Cardiac ventricle fibroblast (primary cell): ENCODE measurements at places on chromosomes 13 and 19. TPM values are rescaled to one million over a fixed set of nuclear protein-coding genes. Genes with fewer than 3 reads are reported as not detected.

The RNF113B gene
- total RNA-seq: not detected in 2 replicates

The DIRAS1 gene
- total RNA-seq: 0.54 and 2.0 TPM in 2 replicates

The OR7A5 gene
- not detected in 2 replicates for total RNA-seq

The GJB6 gene
- total RNA-seq: not detected in 2 replicates

The ZNF541 gene
- total RNA-seq: not detected in 2 replicates

The EHD2 gene
- 339 and 398 TPM in 2 replicates for total RNA-seq

The ZNF69 gene
- total RNA-seq: 3.8 and 4.6 TPM in 2 replicates

The RXFP2 gene
- total RNA-seq: not detected in 2 replicates

The LACC1 gene
- 3.8 and 6.6 TPM in 2 replicates for total RNA-seq

The FBN3 gene
- not detected in 2 replicates for total RNA-seq

The SMIM17 gene
- 0.15 TPM in 1 of 2 replicates, not detected in the other for total RNA-seq

The IL17D gene
- total RNA-seq: 4.3 and 5.8 TPM in 2 replicates

The LHB gene
- total RNA-seq: not detected in 2 replicates

The SIAH3 gene
- total RNA-seq: not detected in 2 replicates

The DENND1C gene
- total RNA-seq: not detected in 2 replicates

The KLF12 gene
- total RNA-seq: 10.1 and 10.9 TPM in 2 replicates

The SIGLEC8 gene
- not detected in 2 replicates for total RNA-seq

The NTF4 gene
- total RNA-seq: not detected in 2 replicates

The GPR12 gene
- total RNA-seq: not detected in 2 replicates

The CGB2 gene
- not detected in 2 replicates for total RNA-seq

The KCNN4 gene
- total RNA-seq: not detected in 2 replicates

The OXGR1 gene
- not detected in 2 replicates for total RNA-seq

The CABP5 gene
- total RNA-seq: not detected in 2 replicates

The C19orf85 gene
- total RNA-seq: not detected in 2 replicates

The CBLC gene
- total RNA-seq: not detected in 2 replicates

The TRIP10 gene
- 53.2 and 53.5 TPM in 2 replicates for total RNA-seq

The METTL21C gene
- total RNA-seq: 0.20 TPM in 1 of 2 replicates, not detected in the other

The COX7A1 gene
- 10.0 and 10.2 TPM in 2 replicates for total RNA-seq

The ZNF491 gene
- total RNA-seq: 0.31 and 0.78 TPM in 2 replicates

The SIGLEC12 gene
- not detected in 2 replicates for total RNA-seq

The KLK7 gene
- not detected in 2 replicates for total RNA-seq

The ETV2 gene
- total RNA-seq: 0.88 and 1.2 TPM in 2 replicates

The PROZ gene
- total RNA-seq: not detected in 2 replicates

The ZNF468 gene
- 6.9 and 8.3 TPM in 2 replicates for total RNA-seq

The TRIM13 gene
- total RNA-seq: 14.5 and 16.7 TPM in 2 replicates

The SMIM44 gene
- not detected in 2 replicates for total RNA-seq

The CEACAM5 gene
- not detected in 2 replicates for total RNA-seq

The LGALS14 gene
- total RNA-seq: not detected in 2 replicates

The SYDE1 gene
- 32.6 and 41.1 TPM in 2 replicates for total RNA-seq

The ZNF431 gene
- 5.6 and 7.4 TPM in 2 replicates for total RNA-seq

The RASIP1 gene
- total RNA-seq: 3.7 and 4.1 TPM in 2 replicates

The RLN3 gene
- not detected in 2 replicates for total RNA-seq

The MYO1F gene
- 0.29 and 0.31 TPM in 2 replicates for total RNA-seq

The MUC16 gene
- total RNA-seq: not detected in 2 replicates

The HSPH1 gene
- total RNA-seq: 30.1 and 37.4 TPM in 2 replicates

The FOXO1 gene
- 33.1 and 35.3 TPM in 2 replicates for total RNA-seq

The ZNF99 gene
- total RNA-seq: not detected in 2 replicates

The ZNF665 gene
- 1.7 and 2.5 TPM in 2 replicates for total RNA-seq

The IGFL2 gene
- total RNA-seq: not detected in 2 replicates

The ANKRD24 gene
- total RNA-seq: 0.75 and 1.5 TPM in 2 replicates

The CGB8 gene
- not detected in 2 replicates for total RNA-seq
